ENCODE measurements at places on chromosomes 1 and 21. TPM values are rescaled to one million over a fixed set of nuclear protein-coding genes. Genes with fewer than 3 reads are reported as not detected.

TTC22 gene
- not detected for total RNA-seq

SPATA46 gene
- total RNA-seq: not detected

AMY1C gene
- total RNA-seq: not detected

S100A7A gene
- total RNA-seq: not detected

ACTA1 gene
- total RNA-seq: 1,694 TPM

PLPPR4 gene
- total RNA-seq: 0.24 TPM

MRAP gene
- 1.4 TPM for total RNA-seq

LMX1A gene
- 0.14 TPM for total RNA-seq

PFKFB2 gene
- total RNA-seq: 68.2 TPM

RPTN gene
- not detected for total RNA-seq

PLA2G2C gene
- total RNA-seq: not detected

LRRC47 gene
- total RNA-seq: 54.5 TPM

IFNLR1 gene
- 2.8 TPM for total RNA-seq

OLIG2 gene
- total RNA-seq: not detected

SPRR1B gene
- not detected for total RNA-seq

CD247 gene
- total RNA-seq: 0.92 TPM

EVA1C gene
- 12.8 TPM for total RNA-seq

ERG gene
- 18.1 TPM for total RNA-seq

Data from Right ventricle myocardium inferior (tissue), 1 donor.